Effector memory CD4-positive, alpha-beta T cell (primary cell): ENCODE measurements at places on chromosomes 7 and 10.

- DNase-seq, result no peak
These were observed 31.8 kb downstream of the GPRIN2 start for GRCh38 chr10:46524472-46525176.

GRCh38 chr7:156025675-156026074 lies 213.4 kb upstream of the SHH start:
- no peak for DNase-seq

DNA sequence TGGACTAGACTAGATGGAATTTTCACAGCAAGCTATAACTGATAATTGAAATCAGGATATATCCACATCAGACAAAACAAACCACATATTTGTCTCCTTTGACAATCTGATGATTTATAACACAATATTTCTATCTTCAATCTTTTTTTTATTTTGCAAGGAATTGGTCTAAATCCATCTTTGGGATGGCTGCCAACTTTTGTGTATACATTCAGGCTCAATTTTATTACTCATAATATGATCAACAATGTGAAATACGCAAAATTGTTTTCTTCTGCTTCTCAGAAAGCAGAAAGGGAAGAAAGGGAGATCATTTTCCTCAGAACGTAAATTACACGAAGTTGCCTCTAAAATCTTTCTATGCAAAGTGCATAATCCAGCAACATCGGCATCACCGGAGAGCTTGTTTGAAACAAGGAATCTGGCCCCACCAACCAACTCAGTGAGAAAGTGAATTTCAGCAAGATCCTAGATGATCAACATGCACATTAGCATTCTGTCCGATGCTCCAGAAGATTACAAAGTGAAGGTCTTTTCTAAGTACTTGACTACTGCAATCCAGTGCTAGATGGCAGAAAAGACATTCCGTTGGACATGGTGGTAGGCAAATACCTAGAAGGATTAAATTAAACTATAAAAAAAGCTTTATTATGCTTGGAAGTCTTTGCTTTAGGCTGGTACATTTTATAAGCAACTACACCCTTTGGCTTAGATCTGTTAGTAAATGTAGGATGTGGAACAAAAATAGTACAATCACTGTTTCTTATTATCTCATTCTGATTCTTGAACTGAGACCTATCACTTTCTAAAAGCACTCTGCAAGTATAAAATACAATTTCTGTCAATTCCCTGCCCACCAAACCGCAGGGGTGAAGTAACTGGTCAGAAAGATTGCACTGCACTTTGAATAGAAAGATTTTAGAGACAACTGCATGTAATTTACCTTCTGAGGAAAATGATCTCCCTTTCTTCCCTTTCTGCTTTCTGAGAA lies 126.4 kb upstream of the RSU1 start:
- DNase-seq, result no peak

GRCh38 chr10:129627442-129627841 lies 160.4 kb downstream of the MGMT start:
- DNase-seq, result no peak

- no peak for DNase-seq
These were observed 206.2 kb downstream of the ZNF365 start for GRCh38 chr10:62580396-62580795.

DNA sequence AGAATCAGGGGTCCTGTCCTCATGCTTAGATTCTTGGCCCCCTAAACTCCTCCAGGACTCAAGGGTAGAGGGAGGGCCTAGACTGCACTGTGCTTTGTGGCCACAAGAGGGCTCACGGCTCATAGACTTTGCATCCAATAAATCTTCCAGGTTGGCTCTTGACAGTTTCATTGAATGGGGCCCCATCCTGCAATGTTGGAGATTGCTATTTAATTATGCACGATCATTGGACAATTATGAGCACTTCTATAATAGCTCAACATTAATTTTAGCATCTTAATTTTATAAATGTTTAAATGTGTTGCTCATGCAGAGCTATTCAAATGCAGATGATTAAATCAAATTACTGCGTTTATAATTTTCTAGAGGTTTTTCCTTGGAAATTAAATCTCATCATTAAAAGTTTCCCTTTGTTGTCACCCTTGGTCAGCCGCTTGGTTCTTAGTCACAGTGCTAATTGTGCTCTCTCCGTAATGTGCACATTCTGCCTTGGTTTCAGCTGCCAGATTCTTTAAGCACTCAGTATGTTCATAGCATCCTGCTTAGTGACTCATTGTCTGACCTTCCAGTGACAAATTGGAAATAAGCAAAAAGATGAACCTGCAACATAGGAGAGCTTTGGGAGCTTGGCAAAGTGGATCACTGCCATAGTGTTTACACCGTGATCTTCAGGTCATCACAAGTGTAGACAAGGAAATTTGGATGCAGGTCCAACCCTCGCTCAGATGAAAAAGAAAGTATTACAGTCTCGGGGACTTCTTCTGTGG lies 33.4 kb upstream of the PLPP4 start:
- DNase-seq, result no peak

GRCh38 chr7:49279891-49280290 lies 355.5 kb downstream of the CDC14C start:
- DNase-seq, result no peak

GRCh38 chr7:138565451-138566114 lies 105.5 kb downstream of the TRIM24 start:
- no peak for DNase-seq

DNA sequence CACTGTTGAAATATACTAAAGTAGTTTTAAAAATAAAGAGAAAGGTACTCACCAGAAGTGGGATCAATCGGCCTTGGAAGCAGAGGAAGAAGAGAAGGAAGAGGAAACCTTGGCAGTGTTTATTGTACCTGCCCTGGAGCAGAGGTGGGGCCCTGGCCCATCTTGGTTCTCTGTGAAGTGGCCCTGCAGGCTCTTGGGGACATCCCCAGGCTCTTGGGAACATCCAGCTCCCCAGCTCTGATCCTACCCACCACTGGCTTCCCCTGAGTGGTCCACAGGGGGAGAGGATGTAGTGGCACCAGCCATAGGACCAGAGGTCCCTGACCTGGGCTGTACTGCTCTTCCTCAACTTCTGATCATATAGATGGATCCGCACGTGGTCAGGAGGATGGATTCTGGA lies 22.3 kb upstream of the RET start:
- DNase-seq, result no peak

- no peak for DNase-seq
These were observed 18.4 kb downstream of the VTI1A start for GRCh38 chr10:112465299-112465883.

DNA sequence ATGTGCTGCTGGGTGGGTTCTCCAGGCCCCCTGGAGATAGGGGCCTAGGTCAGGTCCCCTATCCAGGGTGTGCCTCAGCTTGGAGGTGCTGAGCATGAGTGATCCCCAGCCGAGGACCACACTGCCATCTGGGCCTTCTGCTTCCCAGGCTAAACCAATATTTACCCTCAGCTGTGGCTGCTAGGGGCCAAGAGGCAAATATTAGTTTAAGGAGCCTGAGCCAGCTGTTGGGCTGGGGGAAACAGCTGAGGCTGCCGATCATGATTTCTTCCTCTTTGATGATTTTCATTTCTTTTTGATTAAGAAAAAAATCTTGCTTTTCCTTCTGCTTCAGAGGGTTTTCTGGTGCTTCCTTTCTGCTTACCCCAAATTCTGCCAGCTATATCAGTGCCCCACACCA lies 83.4 kb downstream of the NEURL1 start:
- DNase-seq, result no peak

DNA sequence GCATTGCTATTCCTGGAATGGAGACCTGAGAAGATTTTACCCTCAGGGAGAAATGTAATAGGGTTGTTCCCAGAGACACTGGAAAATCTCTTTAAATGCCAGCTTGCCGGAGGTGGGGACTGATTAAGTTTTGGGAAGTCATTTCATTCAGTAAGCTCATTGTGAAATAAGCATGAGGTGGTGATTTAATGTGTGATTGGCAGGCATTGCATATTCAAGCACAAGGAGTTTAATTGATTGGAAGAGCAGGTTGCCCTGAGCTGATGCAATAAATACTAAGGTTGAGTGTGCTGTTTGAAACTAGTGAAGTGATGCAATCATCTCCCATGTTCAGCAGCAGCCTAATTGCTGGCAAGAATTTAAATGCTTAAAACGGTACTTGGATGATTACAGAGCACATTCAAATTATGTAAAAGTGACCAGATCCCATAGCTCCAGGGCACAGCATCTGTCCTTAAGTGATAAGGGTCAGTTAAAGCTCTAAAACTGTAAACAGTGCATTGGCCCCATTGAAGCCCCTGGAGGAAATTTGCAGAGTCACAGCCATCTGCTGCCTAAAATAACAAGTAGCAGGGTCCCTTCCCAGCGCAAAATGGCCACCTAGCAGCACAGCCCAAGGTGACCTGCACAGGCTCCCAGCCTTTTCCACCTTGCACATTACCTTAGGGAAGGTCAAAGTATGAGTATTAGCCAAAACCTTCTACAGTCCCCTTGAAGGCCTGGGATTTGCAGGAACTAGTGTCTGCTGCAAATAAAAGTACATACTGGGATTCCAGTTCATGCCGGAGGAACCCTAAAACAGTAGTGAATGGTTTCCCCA lies 92.1 kb downstream of the CCDC71L start:
- no peak for DNase-seq

DNA sequence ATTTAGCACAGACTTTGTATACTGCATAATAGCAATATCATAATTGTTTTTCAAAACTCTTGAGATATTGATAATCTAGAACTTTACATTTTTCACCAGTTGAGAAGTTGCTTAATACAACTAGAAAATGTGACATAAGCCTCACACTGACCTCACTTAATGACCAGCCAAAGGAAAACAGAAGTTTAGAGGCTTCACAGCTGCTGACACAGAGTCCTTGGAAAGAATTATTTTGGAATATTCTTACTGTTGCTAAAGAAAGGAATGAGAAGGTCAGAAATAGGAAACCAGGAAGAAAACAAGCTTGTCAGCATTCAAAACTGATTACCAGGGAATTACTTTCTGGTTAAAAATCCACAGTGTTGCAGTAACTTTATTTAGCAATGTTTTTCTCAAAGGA lies 35.5 kb upstream of the WASL start:
- DNase-seq, result no peak

DNA sequence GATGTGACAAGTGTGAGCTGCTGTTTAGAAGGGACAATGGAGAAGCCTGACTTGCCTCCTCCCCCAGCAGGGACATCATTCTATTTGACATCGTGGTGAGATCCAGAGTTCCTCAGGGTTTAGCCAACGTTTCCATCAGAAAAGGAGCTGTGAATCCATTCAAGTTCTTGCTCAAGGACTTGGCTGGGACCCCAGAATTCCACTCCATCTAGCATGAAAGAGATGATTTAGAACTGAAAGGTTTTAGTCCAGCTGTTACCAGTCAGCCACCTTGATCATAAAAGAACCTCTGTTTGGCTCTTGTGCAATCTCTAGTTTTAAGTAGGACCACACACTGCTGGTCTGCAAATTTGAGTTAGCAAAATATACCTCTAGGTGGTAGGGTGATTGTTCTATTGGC lies 337.6 kb downstream of the FRMD4A start:
- DNase-seq, result no peak

DNA sequence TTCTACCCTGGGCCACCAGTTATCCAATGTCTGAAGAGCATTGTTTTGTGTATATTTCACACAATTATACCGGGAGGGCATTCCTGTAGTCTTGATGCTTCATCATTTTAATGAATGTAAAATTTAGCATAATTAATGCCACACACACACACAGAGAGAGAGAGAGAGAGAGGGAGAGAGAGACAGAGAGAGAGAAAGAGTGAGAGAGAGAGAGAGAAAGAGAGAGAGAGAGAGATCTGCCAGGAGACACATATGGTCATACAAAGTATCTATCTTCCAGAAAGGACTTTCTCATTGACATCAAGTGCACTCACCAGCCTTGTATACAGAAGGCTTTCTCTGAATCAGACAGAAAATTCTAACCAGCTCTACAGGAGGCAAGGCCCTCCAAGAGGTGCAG lies 72.3 kb downstream of the KLF6 start:
- no peak for DNase-seq

DNA sequence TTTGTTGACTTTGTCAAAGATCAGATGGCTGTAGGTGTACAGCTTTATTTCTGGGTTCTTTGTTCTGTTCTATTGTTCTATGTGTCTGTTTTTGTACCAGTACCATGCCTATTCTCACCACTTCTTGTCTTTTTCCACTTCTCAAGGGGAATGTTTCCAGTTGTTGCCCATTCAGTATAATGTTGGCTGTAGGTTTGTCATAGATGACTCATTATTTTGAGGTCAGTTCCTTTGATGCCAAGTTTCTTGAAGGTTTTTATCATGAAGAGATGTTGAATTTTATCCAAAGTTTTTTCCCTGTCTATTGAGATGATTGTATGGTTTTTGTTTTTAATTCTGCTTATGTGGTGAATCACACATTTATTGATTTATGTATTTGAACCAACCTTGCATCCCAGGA lies 216.7 kb upstream of the RNF32 start:
- no peak for DNase-seq

DNA sequence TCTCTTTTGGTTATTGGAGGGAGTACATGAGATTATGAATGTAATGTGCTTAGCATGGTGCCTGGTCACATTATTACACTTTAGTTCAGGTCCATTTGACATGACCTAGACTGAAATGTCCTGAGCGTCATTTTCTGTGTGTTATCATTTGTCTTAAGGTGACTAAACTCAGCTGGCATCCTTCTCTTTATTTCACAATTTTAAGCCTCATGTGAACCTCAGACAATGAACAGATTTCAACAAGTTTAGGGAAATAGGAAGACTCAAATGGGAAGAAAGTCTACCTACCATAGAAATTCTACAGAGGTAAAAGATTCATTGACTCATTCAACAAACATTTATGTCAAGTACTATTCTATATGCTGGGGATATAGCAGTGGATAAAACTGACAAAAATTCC lies 70.2 kb upstream of the EXOC6 start:
- DNase-seq, result no peak

- no peak for DNase-seq
These were observed 180.8 kb downstream of the EMX2 start for GRCh38 chr10:117723343-117723742.

GRCh38 chr10:58010073-58010702 lies 257.5 kb downstream of the IPMK start:
- no peak for DNase-seq

GRCh38 chr7:111380945-111381344 lies 181.3 kb downstream of the IMMP2L start:
- no peak for DNase-seq

DNA sequence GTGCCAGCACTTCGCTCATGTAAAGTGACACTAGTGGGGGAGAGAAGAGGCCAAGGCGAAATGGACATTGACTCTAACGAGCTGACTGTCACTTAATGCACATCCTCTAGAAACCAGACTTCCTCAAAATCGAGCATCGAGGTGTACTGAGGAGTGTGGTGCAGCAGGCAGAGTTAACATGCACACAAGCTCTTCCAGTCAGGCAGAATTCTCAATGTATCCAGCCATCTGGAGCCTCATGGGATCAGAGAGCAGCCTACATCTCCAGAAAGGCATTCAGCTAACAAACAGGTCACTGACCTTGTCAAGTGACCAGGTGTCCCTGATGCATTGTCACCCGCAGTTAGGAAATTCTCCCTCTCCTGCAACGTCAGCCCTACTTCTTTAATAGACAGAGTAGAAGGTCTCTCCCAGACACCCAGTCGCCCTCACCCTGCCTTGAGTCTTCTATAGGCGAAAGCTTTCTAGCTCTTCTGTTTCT lies 259.8 kb upstream of the AOAH start:
- no peak for DNase-seq
